ENCODE measurements at places on chromosomes 7 and 10.
A peak's percentile ranks its signal among the peaks of the same experiment; 100 is the strongest.

- DNase-seq = no peak
These were observed 528.9 kb upstream of the NRP1 start for GRCh38 chr10:33863352-33863751.

DNA sequence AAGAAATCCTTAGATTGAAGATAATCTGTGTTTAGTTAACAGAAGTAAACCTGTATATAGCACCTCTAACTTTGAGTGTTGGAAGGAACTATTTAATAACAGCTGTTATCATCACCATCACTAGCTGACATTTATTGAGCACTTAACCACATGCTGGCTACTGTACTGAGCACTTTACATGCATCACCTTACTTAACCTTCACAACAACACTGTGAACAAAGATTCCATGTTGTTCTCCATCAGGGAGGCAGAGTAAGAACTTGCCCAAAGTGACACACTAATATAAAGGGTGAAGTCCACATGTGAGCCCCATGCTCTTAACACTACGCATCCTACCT is 182.2 kb downstream of the ST7 start:
- no peak for DNase-seq

GRCh38 chr7:24504040-24504439 is 69.2 kb upstream of the PALS2 start:
- DNase-seq = no peak

GRCh38 chr10:11757454-11757820 is 15.3 kb downstream of the ECHDC3 start:
- peak; percentile 67 for DNase-seq

- DNase-seq = no peak
These were observed 349.8 kb downstream of the TCERG1L start for GRCh38 chr10:130961506-130962239.

DNA sequence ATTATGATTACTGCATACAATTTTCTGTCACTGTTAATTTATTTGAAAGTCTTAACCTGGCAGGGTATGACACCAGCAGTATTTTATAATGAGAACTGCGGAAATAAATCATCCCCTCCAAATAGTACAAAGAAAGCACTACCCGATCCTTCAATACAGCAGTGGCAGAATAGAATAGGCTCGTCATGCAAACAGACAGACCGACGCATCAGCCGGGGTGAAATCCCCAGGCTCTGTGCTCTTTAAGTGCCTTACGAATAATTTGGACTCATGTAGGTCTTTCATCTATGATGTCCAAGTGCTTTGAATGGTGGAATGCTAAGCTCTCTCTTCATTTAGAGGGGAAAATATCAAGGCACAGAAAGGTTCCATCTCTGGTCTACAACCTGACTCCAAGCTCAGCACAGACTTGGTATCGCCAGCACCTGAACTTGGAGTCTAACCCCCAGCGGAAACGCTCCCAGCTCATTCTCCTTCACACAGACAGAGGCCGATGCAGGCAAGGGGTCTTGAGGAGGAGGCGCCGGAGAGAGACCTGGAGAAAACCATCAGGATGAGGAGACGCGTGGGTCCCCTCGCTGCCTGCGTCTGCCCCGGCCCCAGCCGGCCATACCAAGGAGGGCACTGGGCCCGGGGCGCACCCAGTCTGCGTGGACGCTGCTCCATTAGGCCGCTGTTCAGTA is 568.1 kb upstream of the MKI67 start:
- DNase-seq = no peak

DNA sequence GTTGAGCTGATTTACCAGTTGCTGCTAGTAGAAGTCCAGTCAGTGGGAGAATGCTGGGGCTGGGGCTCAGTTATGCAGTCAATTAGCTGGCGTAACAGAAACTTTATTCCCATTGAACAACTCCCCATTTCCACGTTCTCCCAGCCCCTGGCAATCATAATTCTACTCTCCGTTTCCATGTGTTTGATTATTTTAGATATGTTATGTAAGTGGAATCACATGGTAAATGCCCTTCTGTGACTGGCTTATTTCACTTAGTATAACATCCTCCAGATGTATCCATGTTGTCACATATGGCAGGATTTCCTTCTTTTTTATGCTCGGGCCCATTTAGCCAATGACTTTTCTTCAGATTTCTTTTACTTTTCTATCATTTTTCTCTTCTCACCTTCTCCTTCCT is 61.1 kb upstream of the EXOC4 start:
- no peak for DNase-seq

- DNase-seq = no peak
These were observed 15.3 kb downstream of the LIPA start for GRCh38 chr10:89236226-89236797.

GRCh38 chr10:71038091-71038633 is 149.8 kb upstream of the PCBD1 start:
- no peak for DNase-seq

DNA sequence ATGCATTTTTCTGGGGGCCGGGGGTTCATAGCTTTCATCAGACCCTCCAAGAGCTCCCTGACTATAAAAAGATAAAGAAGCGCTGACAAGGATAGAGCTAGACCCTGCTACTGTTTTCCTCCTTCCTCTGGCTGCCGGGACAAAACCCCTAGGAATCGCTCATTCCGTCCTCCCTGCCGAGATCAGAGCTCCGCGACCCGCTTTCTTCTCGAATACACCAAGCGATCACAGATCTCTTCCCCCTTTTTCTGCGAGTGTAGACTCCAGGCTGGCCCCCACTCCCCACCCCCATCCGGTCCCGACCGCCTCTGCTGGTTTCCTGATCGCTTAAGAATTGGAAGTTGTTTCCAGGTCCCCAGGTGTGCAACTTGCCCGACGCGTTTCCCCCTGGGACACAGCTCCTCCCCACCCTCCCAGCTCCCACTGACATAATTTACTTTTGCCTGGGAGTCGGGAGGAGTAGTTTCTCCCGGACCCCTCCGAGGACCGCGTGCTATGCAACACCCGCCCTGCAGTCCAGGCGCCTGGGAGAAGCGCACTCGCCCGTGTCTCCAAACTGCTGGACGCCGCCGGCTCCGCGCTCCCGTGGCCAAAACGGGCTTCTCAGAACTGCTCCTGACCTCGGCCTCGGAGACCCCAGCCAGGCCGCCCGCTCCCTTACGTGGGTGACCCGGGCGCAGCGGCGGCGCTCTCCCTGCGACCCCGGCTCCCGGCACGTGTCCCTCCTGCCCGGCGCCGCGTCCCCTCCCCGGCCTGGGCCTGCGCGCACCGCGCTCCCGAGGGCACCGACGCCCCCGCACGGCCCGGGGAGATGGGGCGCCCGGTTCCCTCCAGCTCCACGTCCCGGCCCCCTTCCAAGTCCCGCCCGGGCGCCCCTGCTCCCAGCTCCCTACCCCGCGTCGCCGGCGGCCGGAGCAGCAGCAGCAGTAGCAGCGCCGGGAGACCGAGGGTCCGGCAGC is 552 bp downstream of the IL15RA start:
- DNase-seq = peak; percentile 58

GRCh38 chr7:21980926-21981500 is 35.3 kb upstream of the CDCA7L start:
- no peak for DNase-seq

GRCh38 chr10:58451193-58451889 is 61.3 kb upstream of the BICC1 start:
- no peak for DNase-seq

- DNase-seq = peak; percentile 53
These were observed 1.8 kb downstream of the GNAI1 start for GRCh38 chr7:80136261-80137055.

DNA sequence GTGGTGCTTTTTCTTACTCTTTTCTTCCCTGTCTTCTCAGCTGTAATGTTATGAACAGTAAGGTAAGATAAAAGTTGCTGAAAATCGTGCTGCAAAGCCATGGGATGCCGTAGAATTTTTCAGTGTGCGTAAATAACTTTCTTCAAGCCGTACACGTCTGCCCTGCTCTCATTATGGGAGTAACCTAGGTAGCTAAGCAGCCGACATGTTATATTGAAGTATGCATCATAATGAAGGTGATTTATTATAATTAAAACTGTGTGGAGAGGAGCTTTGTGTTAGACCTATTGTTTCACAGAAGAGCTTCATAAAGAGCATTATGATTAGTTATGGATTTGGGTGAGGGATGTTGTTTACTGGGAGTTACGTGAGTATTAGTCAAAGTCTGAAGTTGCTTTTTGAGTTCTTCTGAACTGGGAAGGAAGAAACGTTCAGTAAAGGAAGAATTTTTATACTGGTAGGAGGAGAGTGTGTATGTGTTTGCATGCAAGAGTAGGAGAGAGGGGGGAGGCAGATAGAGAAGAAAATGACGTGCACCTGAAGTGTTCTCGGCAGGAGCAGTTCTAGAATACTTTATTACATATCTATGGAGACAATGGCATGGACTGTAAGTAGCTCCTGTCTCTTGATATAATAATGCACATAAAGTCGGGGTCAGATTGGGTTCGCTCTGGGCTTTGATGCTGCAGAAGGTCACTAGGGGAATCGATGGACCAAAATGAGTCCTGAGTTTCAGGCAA is 56.3 kb downstream of the POU6F2 start:
- no peak for DNase-seq

GRCh38 chr10:13877154-13877909 is 290.6 kb downstream of the PRPF18 start:
- DNase-seq = peak; percentile 57

- DNase-seq = no peak
These were observed 104.1 kb downstream of the PHF14 start for GRCh38 chr7:11077816-11078215.
